ENCODE measurements at places on chromosomes 7 and 10.

GRCh38 chr7:2732959-2733584, 45.1 kb downstream of the AMZ1 start:
- no peak for DNase-seq

- no peak for DNase-seq
These were observed 363.9 kb downstream of the MALRD1 start for GRCh38 chr10:19412531-19412930.

DNA sequence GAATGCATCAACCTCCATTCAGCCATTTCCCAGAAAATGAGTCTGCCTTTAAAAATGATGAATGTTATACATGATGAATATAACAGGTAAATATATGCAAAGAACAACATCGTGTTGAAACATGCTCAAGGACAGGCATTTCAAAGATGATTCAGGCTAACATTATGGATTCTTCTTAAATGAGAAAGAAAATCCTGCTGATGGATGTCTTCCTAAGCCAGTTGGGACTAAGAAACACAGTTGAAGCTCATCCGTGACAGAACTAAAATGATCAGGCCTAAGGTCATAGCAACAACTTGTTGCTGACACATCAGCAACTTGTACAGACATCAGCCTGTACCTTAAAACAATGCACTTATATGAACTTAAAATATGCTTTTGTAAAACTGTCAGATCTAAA, 267.9 kb downstream of the MAGI2 start:
- DNase-seq, result no peak

GRCh38 chr7:129864042-129864441, 88.7 kb downstream of the UBE2H start:
- no peak for DNase-seq

GRCh38 chr7:27901028-27901760, 161.2 kb downstream of the TAX1BP1 start:
- no peak for DNase-seq

GRCh38 chr7:134907000-134907399, 79.3 kb upstream of the AGBL3 start:
- no peak for DNase-seq

- DNase-seq, result no peak
These were observed 88.0 kb downstream of the ARHGAP22 start for GRCh38 chr10:48516911-48517310.

GRCh38 chr10:105973360-105973759, 1191.1 kb downstream of the SORCS1 start:
- DNase-seq, result no peak

GRCh38 chr10:132960631-132961419, 18.5 kb upstream of the CFAP46 start:
- DNase-seq, result no peak

- no peak for DNase-seq
These were observed 3.0 kb downstream of the ASZ1 start for GRCh38 chr7:117424090-117424829.

DNA sequence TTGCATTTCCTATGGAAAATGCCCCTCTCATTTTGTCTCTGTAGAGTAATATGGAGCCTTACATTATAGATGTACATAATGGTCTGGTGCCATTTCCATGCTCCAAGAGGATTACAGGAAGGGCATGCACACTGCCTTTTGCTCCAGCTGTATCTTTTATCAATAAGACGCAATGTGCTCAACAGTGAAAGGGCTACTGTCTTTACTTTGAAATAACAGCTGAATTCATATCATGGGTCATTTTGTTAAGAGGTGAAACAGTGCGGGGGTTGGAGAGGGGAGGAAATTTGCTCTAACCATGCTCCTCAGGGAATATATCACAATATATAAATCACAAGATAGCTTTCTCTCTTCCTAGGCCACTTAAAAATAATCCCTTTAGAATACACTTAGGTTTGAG, 77.7 kb downstream of the ICA1 start:
- no peak for DNase-seq

- DNase-seq, result no peak
These were observed 1176.1 kb downstream of the GATA3 start for GRCh38 chr10:9230625-9231024.

- DNase-seq, result no peak
These were observed 87.9 kb upstream of the PDE1C start for GRCh38 chr7:32158076-32158475.

DNA sequence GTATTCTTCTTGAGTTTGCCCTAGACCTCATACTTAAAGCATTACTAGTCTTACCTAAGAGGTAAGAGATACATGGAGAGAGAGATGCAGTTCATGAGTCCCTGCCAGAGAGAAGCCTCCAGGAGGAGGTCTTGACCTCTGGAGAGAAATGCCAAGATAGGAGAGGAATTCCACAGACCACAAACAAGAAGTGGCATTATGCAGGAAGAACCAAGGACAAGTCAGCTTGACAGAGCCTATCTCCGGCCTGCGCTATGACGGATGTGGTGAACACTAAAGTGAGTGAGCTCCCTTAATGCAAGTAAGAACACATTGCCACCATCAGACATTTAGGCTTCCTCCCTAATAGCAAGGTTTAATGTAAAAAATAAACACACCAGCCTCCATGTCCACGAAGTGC, 27.9 kb upstream of the COL1A2 start:
- no peak for DNase-seq

DNA sequence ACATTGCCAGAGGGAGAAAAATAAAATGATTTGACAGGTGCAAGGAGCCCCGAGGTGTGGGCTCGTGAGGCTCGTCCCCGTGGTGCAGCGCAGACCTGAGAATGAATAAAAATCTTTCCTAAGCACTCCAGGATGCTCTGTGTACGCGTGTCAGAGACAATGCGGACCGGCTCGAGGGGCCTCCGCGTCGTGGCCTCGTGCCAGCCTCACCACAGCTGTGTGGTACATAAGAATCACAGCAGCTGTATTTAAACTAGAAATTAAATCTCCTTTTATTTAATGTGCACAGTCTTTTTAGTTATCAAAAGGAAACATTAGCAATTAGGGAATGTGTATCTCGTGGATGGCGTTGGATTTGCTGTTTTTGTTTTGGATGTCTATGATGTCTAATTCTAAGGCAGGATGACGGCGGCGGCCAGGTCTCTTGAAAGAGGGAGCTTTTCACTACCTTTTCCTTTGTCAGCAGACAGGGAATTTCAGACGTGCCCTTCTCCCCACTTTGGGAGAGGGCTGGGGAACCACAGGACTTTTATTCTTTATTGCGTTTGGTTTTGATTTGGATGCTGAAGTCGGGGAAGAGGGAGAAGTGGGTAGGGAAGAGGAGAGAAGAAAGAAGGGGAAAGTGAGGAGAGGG, 365.3 kb upstream of the SHH start:
- no peak for DNase-seq

DNA sequence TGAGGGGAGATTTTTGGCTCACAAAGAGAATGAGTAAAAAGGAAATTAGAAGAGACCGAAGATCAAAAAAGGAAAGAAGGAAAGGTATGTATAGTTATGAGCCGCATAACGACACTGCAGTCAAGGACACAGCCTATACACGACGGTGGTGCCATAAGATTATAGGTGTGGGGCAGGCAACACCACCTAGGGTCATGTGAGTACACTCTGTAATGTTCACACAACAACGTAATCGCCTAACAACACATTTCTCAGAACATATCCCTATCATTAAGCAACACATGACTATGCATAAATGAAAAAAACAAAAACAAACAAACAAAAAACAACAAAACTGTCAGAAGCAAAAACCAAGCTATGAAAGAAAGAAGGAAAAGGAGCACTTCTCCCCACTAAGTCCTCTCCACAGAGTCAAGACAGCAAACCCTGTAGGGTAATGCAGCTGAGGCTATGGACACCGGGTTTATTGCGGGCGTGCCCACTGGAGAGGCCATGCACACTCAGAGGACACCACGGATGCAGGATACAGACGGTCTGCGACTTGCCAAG, 45.1 kb downstream of the PIP4K2A start:
- no peak for DNase-seq

DNA sequence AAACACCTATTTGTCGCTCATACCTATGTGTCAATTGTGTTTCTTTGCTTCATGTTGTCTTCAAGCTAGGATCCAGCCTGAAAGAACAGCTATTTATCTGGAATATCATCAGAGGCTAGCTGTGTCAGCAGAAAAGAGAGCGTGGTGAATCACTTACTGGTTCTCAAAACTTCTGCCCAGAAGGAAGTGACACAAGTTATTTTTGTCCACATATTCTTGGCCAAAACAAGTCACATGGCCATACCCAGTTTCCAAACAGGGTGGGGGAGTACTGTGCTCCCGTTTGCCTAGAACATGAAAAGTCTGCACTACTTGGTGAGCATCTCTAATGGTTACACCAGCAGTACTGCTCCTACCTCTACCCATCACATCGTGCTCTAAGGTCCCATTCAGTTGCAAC, 160.9 kb upstream of the CSTF2T start:
- no peak for DNase-seq

GRCh38 chr7:139869886-139870285, 40.8 kb downstream of the TBXAS1 start:
- DNase-seq, result no peak

GRCh38 chr10:48904861-48905260, 34.8 kb downstream of the LRRC18 start:
- no peak for DNase-seq

DNA sequence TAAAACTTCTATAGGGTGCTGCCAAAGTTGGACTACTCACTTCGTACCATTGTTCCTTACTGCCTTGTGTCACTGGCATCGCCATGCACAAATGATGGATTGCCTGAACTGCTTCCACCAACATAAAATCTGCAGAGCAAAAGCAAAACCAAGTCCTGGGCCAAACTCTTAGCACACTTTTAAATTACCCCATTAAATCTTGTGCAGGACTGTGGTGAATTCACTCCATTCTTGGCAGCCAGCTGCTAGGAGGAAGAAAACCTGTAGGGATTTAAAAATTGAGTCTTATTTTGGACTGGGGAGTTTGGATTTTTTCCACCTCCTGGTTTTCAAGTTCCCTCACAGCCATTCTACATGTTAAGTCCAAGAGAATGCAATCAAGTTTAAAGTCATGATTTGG, 646.9 kb downstream of the SORCS3 start:
- DNase-seq, result no peak

DNA sequence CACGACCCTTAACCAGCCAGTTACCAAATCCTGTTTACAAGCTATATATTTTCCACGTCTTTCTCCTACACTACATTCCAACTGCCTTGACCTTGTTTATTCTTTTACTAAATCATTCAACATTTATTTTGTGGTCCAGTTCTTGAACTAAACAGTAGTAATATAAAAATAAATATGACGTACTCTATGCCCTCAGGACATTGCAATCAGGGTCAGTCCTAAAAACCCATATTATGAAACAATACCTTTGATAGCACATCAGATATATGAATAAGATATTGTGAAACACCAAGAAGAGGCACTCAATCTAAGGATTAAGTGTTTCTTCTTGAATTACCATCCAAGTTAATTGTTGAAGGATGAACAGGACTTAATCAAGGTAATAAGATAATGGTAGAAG, 52.5 kb upstream of the WNT16 start:
- no peak for DNase-seq

- DNase-seq, result no peak
These were observed 595.1 kb downstream of the PARD3 start for GRCh38 chr10:34219753-34220548.

DNA sequence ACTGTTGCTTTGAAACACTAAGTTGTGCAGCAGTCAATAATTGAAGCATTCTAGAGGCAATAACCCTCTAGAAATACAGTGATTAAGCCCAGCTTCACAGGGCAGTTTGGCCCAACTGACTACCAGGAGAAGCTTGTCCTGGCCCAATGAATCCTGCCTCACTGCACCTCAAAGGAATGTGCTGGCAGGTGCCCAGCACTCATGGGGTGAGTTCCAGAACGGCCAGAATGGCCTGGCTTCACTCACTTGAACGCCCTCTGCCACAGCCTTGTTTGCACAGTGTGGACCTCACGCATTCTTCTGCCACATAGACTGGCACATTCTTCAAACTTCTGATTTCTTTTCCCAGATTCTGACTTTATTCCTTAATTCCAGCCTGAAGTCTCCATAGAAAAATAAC, 6.6 kb upstream of the ITIH2 start:
- DNase-seq, result no peak

GRCh38 chr7:32518534-32519140, 23.3 kb downstream of the AVL9 start:
- no peak for DNase-seq
